Myocyte (in vitro differentiated cells): ENCODE measurements at places on chromosomes 5 and 9.
A peak's percentile ranks its signal among the peaks of the same experiment; 100 is the strongest.

DNA sequence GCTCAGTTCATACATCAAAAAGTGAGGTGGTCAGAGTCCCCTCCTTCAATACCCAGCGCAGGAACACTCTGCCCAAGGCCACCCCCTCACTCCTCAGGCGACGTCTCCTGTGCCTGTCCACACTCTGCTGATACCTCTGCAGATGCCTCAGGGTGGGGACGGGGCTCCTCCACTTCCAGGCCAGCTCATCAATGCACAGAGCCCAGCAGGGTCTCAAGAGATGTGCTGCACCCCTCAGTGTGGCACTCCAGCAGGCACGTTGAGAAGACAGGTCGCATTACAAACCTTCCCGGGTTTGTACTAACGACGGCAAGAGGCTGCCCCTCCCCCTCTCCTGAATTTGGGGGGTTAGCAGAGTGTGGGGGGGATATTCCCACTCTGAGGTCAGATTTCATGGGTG is 128.5 kb downstream of the ZNF354C start:
- no peak for DNase-seq

- DNase-seq: no peak
Observed at GRCh38 chr9:116986015-116986414, 298.9 kb downstream of the TRIM32 start.

GRCh38 chr9:97689401-97690180 is 7.5 kb downstream of the XPA start:
- no peak for DNase-seq

- no peak for DNase-seq
Observed at GRCh38 chr9:123695386-123695785, 234.5 kb downstream of the DENND1A start.

- no peak for DNase-seq
Observed at GRCh38 chr9:95870906-95871305, 4.6 kb upstream of the ERCC6L2 start.

DNA sequence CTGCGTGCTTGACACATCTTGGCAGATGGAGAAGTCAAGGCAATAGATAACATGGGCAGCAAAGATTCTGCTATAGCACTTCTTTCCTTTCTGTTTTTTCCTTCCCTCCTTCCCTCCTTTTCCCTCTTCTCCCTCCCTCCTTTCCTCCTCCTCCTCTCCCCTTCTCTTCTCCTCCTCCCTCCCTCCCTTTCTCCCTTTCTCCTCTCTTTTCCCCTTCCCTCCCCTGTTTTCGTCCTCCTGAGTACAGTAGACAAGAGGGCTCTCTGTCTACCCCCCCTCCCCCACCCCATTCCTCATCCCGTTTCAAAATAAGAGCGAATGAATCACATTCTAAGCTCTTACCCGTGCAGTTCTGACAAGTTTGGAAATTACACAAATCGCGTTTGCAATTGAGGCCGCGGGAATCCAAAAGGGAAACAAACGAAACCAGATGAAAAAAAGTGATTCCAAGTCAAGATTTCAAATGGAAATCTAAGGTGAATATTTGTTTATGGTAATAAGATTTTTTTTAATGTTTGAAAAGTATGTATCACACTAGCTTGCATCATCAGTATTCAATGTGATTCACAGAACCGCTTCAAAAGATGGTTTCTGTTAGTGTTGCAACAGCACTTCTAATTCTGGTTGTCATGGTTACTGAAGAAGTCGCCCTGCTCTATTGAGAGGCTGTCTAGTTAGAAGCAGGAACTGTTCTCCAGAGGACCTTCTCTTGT is 1.3 kb downstream of the NIM1K start:
- peak; percentile 68 for DNase-seq

- DNase-seq: peak; percentile 69
Observed at GRCh38 chr5:143402553-143403333, 743 bp downstream of the NR3C1 start.

DNA sequence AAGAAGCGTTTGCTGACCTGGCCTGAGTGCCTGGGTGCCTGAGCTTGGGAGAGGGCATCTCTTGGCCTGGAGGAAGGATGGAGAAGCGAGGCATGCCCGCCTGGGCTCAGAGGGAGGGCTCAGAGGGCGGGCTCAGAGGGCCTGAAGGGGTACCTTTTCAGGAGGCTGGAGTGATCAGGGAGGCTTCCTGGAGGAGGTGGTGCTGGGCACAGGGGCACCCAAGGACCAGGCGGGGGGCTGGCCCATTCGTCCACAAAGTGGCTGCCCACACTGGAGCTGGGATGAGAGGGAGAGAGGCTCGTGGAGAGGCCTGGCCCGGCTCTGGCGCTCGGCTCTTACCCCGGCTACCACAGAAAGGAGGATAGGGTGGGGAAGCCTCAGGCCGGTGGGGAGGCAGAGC is 32.8 kb downstream of the ASS1 start:
- DNase-seq: no peak

GRCh38 chr9:113537229-113537810 is 73.8 kb downstream of the RGS3 start:
- no peak for DNase-seq

DNA sequence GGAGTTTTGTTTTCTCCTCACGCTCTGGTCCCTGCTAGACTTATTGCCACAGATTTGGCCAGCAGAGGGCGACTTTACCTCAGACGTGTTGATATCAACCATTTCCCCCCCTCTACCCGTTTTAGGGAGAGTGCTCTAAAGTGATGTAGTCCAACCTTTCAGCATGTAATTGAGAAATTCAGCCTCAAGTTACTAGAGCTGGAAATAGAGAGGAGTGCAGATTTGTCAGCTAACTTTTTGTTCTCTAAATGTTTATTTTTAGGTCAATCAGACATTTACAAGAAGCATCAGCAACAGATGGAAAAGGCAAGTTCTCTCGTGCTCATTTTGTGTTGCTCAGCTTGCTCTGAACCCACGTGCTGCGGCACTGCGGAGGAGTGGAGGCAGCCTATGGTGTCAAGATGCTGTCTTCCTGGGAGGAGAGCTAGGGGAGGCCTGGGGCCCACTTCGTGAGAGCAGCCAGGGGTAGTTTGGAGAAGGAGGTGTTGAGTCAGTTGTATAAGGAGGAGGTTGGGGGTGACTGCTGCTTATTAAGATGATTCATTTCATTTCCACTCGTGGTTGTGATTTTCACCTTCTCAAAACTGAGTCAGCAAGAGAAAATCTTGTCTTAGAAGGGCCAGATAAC is 53.6 kb downstream of the GPR107 start:
- DNase-seq: peak; percentile 85

- DNase-seq: peak; percentile 60
Observed at GRCh38 chr5:68711293-68712200, 382.3 kb upstream of the SLC30A5 start.

DNA sequence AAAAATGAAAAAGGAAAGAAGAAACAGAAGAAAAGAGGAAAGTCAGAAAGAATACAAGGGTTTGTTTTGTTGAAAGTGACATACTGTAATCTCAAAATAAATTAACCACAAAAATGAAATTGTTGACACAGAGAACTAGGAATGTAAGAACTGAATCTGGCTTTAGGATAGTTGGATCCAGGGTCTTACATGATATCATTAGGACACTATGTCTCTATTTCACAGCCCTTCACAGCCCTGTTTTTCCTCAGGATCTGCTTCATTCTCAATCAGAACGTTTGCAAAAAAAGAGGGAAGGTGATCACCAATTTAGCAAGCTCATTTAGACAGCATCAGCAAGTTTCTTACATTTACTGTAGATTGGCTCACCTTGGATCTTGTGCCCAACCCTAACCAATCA is 188.5 kb upstream of the NREP start:
- peak; percentile 18 for DNase-seq

DNA sequence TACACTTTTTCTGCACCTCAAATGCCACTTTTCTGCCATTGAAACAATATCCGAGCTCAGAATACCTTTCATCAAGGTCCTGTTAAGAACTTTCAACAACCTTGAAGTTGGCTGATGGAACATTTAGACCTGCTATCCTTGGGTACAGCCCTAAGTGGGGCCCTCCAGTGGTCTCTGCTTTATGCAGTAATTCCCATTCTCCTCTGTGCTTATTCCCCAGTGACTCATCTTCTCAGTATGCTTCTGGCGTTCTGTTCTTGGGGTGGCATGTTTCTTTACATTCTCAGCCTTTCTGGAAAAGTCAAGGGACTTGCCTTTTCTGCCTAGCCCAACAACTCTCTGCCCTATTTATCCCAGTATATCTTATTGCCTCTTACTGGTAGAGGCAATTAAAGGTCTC is 7.1 kb downstream of the ANP32B start:
- peak; percentile 25 for DNase-seq

DNA sequence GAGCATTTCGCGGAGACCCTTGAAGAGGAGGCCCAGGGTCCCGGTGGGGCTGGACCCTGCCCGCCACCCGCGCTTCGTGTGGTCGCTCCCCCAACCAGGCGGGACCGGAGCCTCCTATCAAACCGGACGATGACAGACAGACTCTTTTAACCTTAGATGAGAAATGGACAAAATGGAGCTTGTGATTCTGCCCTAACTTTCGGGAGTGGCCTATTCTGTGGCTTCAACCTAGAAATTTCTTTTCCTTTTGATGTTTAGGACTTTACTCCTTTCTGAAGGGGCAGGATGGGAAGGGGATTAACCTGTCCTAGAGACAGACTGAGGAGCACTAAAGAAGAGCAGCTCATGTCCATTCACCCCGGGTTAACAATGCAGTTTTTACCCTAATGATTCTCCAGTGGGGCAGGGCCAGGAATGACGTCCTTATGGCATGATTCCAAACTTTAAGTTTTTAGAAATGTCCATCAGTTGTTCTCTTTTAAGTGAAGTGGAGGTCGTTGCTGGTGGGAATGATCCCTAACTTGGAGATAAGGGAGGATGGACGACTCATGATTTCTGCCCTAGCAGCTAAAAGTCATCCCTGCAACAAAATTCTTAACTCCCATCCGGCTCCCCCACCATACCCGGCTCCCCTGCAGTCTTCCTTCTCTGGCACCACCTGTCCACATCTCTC is 1.0 kb downstream of the NIPSNAP3A start:
- DNase-seq: peak; percentile 48
